ENCODE measurements at places on chromosomes 12 and 14.

DNA sequence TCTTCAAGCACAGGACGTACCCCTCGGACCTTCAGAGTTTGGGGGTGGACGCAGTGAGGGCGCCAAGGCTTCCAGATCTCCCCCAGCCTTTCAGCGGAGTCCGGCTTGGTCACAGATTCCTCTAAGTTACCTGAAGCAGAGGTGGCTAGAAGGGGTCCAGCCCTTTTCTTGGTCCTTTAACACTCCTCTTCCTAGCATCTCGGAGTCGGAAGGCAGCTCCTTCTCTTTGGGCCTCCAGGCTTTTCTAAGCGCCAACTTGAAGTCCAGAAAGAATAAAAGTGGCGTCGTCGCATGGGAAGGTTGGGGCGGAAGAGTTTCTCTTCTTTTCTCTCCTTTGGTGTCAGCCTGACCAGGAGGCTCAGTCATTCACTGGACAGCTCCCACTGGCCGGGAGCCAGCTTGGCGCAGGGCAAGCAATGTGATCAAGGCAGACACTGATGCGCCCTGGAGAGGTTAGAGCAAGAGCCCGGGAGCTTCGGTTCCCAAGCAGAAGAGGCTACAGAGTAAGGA lies 9.6 kb downstream of the OR6S1 start:
- DNase-seq, result peak; percentile 91

- DNase-seq, result no peak
These were observed 31.8 kb upstream of the CLEC4E start for GRCh38 chr12:8572507-8572906.

DNA sequence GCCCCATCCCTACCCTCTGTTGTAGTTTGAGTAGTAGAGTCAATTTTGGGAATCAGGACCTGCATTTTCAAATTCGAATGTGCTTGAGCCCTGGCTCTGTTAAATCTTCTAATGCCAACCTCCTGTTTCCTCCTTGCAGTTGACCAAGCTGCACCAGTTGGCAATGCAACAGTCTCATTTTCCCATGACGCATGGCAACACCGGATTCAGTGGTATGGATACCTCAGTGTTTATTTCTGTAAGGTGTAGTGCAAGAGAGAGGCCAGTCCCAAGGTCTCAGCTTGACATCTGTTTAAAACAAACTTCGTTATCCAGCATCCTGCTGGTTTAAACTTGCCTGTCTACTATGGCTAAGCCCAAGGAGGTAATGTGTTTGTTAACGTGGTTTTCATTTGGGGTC lies 15.2 kb downstream of the PCBP2 start:
- DNase-seq, result no peak

- no peak for DNase-seq
These were observed 170.9 kb downstream of the GRIP1 start for GRCh38 chr12:66508025-66508424.

DNA sequence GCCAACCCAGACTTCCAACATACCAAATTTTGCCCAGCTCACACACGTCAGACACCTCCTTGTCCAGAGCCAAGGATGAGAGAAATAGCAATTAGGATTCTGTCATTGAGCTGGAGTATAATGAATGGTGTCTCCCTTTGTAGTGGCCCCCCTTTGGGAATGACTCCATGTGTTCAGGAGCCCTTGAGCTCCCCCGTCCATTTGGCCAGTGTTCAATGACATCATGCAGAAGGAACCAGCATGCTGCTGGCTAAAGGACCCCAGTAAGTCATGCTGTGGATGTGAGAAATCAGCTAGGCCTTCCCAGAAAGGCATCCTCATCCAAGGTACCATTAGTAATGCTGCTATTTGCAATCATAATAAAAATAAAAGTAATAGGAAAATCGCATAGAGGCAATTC lies 158.8 kb upstream of the SRRM4 start:
- no peak for DNase-seq

DNA sequence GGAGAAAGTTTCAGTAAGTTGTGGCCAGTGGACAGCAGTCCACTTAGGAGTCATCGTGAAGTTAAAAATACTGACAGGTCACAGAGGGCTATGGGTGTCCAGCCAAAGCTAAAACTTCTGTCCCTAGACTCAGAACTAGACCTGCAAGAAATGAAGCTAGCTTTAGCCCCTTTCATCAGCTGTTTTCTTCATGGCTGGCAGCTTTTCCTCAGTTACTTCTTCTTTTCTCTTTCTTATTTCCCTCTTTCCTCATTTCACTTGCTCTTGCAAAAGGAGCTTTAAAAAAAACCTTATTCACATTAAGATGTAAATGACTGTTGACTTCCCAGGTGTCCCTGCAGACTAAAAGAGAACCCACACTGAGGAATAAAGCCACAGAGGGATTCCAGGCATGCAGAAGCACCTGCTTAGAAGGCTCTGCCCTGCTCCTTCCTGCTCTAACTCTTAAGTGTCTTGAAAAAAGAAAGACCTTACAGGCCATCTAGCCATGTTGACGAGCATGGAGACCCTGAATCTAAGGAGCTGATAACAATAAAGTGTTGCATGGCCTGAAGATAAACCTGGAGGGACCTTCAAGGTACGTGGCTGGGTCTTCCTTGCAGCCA lies 69.7 kb upstream of the CCND2 start:
- no peak for DNase-seq

DNA sequence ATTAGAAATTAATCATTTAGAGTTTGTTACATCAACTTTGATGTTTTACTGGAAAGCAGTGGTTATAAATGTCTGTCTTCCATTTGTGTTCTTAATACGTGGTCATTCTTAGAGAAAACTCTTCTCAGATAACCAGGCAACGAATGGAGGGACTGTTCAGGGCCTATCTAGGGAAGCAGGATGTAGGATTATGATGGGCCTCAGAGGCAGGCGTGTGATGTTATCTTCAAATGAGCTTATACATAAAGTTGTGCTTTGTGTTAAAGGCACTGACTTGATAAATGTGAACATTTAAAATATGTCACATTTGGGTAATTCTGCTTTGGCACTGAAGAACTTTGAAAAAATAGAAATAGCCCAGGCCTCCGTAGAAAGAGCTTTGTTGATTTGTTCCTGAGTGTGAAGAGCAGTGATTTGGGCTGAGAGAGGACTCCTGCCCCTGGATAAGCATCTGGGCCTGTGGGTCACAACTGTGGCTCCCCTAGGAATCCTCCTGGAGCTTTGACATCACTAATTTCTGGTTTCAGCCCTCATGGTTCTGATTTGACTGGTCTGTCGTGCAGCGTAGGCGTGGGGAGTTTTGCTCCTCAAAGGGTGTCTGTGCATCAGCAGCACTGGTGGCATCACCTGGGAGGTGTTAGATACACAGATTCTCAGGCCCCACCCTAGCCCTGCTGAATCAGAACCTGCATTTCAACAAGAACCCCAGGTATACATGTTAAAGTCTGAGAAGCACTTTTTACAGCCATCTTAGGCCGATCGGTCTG lies 55.4 kb downstream of the SAMD4A start:
- DNase-seq, result no peak

- no peak for DNase-seq
These were observed 19.8 kb downstream of the LEMD3 start for GRCh38 chr12:65189028-65189718.

DNA sequence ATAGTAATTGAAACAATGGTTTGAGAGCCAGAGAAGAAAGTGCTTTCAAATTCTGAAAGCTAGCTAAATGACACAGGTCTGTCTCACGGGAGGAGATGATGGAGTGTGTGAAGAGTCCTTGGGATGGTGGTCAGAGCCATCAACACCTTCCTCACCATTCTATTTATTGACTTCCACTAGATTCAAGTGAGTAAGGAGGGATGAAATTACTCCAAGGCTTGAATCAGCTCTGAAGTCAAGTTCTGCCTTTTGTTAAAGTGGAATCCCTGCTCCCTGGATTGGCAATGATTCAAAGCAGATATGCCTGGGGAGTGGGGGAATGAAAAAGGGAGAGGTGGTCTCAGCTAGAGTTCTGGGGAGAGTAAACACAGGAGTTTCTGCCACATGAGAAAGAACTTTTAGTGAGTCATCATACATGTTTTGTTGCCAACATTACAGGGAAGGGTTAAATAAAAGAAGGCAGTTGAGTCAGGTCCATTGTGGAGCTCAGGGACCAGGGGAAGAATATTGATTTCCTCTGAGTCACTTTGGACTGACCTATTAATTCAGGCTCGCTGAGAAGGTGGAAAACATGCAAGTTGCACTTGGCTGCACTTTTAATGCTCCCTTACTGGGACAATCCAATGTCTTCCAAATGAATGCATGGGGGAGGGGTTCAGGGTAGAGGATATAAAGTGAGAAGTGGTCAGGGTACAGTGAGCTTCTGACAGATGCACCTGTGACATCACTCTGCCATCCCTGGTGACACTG lies 142.7 kb downstream of the TBX5 start:
- DNase-seq, result no peak

DNA sequence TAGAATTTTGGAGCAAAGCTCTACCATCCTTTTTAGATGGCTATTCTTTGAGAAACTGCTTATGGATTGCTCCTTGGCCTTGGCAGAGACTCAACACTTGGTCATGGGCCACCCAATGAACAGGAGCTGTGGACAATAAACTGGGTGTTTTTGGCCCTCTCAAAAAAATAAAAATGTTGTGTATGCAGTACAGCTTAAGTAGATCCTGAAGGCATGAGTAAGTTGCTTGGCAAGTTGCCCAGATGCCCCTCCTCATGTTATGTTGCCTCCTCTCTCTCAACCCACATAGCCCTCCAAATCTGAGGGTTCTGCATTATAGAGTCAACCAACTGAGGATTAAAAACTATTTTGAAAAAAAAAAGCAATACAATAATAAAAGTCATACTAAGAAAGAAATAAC lies 124.9 kb downstream of the ATP23 start:
- no peak for DNase-seq

DNA sequence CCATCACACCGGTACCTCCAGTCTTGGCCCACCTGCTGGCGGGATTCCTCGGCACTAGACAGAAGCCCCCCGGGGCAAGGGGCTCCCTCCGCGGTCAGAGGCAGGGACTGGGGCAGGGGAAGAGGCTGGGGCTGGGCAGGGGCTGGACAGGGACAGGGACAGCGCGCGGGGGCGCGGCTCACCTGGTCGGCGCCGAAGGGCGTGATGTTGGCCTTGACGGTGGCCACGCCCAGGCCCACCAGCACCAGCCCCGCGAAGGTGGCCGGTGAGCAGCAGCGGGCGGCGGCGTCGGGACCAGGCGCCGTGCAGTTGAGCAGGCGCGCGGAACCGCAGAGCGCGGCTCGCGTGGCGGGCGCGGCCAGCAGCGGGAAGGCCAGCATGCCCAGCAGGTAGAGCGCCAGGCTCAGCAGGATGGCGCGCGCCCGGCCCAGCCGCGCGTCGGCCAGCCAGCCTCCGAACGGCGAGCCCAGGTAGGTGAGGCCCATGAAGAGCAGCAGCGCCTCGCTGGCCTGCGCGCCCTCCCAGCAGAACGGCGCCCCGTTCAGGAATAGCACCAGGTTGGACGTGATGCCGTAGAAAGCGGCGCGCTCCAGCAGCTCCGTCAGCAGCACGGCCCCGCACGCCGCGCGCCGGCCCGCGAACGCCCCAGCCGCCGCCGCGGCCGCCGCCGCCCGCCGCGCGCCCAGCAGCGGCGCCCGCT lies 392 bp downstream of the SLC15A4 start:
- DNase-seq, result no peak

DNA sequence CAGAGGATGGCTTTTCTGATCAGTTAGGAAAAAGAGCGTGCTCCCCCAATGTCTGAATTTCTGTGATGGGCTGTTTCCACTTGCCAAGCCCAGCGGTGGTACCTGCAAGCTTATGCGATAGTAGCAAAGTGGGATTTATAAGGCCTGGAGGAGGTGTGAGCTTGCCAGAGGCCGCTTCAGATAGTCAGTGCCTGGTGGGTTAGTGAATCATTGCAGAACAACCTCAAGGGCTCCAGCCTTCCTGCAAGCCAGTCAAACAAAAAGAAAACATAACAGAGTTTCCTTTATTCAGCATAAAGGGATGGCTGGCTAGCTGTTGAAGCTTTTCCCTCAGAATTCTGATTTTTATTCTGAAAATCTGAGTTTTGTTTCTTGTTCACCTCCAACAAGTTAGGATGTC lies 7.6 kb upstream of the BMP4 start:
- DNase-seq, result no peak

DNA sequence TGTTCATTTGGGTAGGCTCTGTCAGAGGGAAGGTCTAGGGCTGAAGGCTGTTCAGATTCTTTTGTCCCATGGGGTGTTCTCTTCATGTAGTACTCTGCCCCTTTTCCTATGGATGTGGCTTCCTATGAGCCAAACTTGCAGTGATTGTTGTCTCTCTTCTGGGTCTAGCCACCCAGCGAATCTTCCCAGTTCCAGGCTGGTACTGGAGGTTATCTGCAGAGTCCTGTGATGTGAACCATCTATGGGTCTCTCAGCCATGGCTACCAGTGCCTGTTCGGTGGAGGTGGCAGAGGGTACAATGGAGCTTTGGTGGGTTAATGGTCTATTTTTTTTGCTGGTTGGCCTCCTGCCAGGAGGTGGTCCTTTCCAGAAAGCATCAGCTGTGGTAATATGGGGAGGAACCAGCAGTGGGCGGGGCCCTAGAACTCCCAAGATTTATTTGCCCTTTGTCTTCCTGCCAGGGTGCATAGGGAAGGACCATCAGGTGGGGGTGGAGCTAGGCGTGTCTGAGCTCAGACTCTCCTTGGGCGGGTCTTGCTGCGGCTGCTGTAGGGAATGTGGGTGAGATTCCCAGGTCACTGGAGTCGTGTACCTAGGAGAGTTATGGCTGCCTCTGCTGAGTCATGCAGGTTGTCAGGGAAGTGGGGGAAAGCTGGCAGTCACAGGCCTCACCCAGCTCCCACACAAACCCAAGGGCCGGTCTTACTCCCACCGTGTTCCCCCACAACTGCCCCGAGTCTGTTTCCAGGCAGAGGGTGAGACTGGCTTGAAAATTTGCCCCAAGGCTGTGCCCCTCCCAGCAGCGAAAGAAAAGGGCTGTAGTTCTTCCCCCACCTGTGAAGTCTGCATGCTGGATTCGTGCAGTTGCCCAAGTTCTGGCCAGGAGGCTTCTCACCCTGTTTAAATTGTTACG lies 17.5 kb downstream of the MTRFR start:
- DNase-seq, result peak; percentile 88

DNA sequence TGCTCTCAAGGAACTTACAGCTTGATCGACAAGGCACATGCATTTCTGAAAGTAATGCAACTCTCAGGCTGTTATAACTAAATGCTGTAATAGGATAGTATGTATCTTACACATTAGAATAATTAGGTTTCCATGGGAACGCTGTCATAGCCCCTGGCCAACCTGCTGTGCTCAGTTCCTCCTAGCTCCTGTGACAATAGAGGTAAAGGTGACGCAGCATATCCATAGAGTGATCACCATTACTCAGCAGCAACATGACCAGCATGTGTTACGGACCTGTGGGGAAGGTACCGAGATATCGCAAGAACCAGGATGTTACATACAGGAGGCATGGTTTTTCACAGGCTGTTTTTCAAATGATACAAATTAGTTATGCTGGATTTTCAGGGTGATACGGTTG lies 150.7 kb downstream of the CAND1 start:
- DNase-seq, result no peak

GRCh38 chr12:31527083-31527482 lies 63.9 kb downstream of the DENND5B start:
- no peak for DNase-seq

- DNase-seq, result no peak
These were observed 46.6 kb downstream of the ATF7 start for GRCh38 chr12:53579545-53579955.

- DNase-seq, result peak; percentile 96
These were observed at the start of gene ERO1A for GRCh38 chr14:52695481-52696091. TSS of gene ERO1A (minus strand) at chr14:52695558. CDS start at chr14:52695481, 77 bp downstream.
